ENCODE measurements at places on chromosomes 6 and 20.

DNA sequence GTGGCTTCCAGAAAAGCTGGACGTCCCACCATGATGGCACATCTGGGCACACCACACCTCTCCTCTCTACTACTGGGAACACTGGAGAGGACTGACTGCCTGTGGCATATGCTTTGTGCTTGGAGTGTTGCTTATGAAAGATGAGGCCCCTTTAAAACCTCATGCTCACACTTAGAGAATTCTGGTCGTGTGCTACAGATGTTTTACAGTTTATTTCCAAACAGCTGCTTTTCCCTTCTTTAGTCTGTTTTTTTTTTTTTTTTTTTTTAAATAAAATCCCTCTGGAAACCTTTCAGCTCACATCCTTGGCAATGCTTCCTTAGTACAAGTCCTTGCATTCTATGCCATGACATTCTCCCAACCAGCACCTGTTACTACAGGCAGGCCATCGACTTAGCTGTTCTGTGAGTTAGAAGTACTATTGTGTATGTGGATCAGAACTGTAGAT lies 60.3 kb downstream of the BMP6 start:
- no peak for DNase-seq

DNA sequence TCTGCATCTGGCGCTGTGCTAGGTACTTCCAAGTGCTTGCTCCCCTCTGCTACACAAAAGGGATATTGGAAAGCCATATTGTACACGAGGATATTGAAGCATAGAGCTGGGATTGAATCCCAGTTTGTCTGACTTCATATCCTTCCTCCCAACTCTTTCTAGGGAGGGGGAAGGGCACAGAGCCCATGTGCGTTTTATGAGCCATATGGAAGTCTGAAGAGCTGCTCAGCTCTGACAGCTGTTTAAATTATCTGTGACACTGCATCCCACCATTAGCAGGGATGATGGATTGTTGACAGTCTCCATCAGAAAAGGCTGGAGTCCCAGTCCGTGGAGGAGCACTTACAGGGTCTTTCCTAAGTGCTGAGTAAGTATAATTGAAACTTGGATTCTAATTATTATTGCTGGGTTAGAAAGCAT lies 18.4 kb downstream of the TIAM2 start:
- DNase-seq: no peak

DNA sequence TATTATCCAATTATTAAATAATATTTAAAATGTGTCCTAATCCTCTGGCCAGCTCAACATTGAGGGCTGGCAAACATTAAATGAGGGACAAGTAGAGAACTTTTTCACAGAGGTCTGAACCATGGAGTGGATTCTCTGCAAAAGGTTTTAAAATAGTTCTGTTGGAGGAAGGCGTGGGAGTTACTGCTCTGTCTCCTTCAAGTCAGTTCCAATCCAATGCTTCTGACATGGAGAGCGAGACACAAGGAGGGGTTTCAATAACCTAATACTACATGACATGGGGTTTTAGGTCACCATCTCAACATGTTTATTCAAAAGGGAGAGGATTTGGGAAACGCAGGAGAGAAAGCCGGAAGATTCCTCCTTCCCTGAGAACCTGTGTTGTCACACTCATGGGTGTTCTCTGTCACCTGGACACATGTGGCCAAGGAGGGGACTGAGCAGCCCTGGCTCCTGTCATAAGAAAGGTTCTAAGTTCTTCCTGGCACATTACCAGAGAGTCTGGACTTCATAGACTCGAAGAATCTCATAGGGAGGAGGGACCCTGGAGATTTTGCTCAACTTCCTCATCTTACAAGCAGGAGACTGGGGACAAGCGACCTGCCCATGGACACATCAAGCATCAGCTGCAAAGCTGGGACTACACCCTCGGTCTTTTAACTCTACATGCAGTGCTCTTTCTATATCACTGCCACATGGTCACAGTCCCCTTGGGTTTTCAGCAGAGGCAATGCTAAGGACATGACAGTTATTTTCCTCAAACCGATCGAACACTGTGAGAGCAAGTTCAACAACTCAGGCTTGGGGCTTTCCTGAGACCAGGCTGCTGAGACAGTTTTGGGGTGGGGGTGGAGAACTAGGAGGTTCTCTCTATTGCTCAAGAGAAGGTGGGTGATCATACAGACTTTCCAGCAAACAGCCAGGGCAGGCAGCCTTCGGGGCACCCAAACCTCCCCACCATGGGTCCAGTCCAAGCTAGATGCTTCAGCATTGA lies 38.6 kb downstream of the PRDM1 start:
- no peak for DNase-seq

DNA sequence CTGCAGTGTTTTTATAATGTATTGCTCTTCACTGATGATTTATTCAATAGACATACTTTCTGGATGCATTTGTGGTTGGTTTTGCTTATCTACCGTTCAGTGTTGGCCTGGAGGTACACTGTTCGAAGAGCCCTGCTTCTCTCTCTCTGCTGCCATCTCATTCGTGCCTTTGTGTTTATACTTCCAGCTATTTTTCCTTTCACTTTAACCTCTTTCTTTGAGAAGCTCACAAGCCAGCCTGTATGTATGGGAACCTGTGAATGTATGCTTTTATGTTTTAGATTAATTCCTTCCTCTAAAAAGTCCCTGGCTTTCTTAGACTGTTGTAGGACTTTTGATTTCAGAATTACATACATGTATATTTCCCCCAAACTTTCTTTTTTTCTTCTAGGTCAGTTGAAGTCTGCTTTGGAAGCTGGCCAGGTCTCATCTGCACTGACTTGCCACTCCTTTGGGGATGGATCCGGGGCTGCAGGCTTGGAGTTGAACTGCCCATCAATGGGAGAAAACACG lies 83.0 kb downstream of the SCAND1 start:
- no peak for DNase-seq

DNA sequence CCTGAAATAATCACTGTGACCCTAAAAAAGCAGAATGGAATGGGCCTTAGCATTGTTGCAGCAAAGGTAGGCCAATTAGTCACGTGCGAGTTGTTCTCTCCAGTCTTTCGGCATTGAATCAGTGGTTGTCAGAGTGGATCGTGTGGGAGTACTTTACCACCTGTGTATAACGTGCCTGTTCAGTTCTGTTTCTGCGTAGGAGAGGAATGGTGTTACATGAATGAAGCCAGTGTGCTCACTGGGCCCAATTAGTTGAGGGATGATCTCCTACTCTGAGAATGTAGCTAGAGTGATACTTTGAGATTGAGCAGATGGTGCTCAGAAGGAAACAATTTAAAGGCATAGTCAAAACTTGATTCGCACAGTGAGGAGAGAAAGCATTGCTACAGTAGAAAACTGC lies 72.4 kb upstream of the KIF25 start:
- no peak for DNase-seq

DNA sequence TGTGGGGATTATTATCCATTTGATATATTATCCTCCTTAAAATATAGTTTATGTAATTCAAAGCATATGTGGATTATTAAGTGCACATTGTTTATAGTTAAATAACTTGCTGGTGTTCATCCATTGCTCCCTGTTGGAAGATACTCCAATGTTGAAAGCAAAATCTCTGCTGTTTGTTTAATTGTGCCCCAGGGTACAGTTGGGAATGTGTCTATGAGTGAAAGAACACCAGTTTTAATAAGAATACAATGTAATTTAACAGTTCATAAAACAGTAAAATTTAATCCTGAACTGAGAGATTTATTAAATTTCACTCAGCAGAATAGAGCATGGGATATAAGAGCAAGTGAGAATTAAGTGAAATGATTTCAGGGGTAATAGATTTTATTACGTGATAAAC lies 364.9 kb downstream of the GRIK2 start:
- no peak for DNase-seq

DNA sequence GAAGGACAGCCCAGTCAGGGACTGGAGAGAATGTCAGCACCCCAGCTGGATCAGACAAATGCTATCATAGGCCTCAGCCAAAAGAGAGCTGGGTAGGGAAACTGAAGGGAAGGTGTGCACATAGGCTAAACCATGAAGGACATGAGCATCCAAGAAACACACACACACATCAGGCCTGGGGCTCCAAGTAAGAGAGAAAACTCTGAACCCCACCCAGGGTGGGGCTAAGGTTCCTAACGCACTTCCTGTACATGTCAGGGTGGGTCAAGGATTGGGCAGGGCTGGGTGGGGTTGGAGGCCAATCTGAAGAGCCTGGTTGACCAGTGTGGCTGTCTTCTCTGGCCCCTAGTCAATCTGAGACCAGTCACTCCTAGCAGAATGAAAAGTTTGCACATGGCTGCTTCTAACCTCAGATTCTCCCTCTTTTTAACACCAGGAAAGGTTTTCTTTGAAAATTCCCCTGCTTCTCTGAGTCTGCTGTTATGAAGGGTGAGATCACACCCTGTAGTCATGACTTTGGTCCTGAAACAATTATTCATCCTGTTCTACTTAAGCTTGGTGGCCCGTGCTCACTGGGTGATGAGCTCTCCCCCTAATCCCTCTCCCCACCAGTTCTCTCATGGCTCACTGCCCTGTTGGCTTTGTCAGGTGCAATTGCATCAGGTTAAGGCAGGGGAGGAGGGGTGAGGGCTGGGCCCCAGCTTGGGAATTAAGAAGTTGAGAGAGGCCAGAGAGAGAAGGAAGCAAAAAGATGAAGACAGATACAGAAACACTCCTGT lies 88.4 kb downstream of the MAFB start:
- DNase-seq: no peak

DNA sequence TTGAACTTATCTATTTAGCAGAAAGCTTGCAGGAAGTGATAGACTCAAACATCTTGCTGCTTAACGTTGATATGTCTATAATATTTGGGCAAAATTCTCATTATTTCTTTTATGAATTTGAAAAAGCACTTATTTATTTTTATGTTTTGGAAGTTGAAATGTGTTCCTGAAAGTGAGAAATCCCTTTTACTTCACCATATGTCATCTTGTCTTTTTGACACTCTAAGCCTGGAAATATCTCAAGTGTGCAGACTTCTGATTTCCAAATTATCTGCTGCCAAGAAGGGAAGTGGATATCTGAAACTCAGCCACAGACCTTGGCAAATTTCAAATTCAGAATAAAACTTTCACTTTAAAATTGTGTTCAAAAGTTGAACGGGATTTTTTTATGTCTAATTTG lies 368.7 kb upstream of the MANEA start:
- DNase-seq: peak; percentile 67

DNA sequence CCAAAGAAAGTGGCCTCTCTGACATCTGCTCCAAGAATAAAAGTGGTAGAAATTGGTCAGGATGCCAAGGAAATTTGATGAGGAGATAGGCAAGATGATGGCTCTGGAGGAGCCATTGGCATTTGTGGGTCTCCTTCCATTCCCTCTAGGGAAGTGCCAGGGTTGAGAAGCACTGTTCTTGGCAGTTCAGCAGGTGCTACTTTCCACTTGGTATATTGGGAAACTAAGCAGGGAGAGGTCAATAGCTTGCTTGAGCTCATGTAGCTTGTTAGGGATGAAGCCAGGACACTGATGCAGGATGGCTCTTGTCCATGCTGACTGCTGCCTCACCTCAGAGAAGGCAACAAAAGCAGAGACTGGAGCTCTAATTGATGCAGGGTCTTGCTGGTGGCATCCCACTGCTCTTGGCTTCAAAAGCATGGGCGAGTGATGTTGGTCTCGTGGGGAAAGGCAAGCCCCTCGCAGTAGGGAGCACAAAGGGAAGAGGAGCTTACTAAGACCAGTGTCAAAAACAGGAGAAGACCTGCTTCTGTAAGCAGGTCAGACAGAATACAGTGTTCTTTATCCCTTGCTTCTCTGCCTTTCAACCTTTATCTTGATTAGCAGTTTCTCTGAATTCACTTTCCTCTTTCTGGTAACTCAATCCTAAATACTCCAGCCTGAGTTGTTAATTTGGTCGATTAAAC lies 73.1 kb upstream of the RIPOR2 start:
- DNase-seq: no peak

- no peak for DNase-seq
These were observed 735.6 kb upstream of the MARCKS start for GRCh38 chr6:113121571-113121970.

- DNase-seq: no peak
These were observed 72.4 kb upstream of the SYNJ2 start for GRCh38 chr6:157909282-157909664.

- no peak for DNase-seq
These were observed 11.1 kb upstream of the LCA5 start for GRCh38 chr6:79548304-79548703.

- peak; percentile 54 for DNase-seq
These were observed 39.3 kb downstream of the BEND3 start for GRCh38 chr6:107075951-107076381.

Measured in Karpas-422 (cell line).